ENCODE measurements at places on chromosomes 7 and 10. TPM values are rescaled to one million over a fixed set of nuclear protein-coding genes. Genes with fewer than 3 reads are reported as not detected.

RHEB gene
- 159 TPM for total RNA-seq

GHRHR gene
- total RNA-seq: 0.29 TPM

CTNNA3 gene
- total RNA-seq: not detected

SEC61G gene
- 401 TPM for total RNA-seq

SLC25A28 gene
- total RNA-seq: 27.4 TPM

PRKG1 gene
- not detected for total RNA-seq

MYL10 gene
- total RNA-seq: not detected

ANKRD61 gene
- total RNA-seq: 0.50 TPM

SLC13A1 gene
- not detected for total RNA-seq

LIPN gene
- total RNA-seq: not detected

RNF148 gene
- not detected for total RNA-seq

CUBN gene
- 0.02 TPM for total RNA-seq

NEUROD6 gene
- not detected for total RNA-seq

LRGUK gene
- 0.35 TPM for total RNA-seq
